ENCODE measurements at places on chromosomes 12 and 14. TPM values are rescaled to one million over a fixed set of nuclear protein-coding genes. Genes with fewer than 3 reads are reported as not detected.

GRCh38 chr12:2689393-2689792, 105.4 kb upstream of the FKBP4 start:
- no peak for DNase-seq

DNA sequence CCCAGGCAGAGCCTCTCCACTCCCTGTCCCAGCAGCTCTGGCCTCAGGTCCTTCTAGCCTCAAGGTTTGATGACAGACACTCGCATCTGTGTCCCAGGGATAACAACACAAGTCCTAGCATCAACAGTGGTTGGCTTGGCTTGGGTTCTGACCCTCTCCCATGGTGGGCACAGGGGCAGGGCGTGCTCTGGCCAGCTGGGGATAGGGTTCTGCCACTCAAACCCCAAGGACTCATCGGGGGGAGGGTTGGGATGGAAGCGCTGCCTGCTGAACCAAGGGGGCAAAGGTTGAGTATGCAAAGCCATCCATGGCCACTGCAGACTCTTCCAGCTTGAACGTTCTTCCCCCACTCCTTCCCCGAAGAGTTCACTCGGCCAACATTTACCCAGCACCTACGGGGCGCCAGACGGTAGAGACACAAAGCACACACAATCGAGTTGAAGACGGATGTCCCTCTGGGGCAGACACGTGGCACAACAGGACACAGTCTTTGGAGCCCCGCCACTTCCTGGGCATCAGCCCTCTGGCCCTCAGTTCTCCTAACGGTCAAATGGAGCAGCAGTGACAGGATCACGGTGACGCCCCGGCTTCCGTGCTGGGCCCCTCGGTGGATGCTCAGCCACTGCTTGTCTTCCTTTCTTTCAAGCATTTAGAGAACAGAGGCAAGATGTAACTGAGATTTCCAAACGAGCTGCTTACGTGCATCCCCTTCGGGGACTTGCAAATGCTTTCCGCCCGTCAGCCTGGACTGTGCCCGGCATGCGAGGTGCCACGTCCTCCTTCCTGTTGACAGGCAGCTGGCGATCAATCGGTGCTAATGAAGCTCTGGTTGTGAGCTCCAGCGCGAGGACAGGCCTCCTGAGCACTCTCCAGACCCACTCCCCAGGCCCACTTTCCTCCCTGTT, 42.6 kb downstream of the DLK1 start:
- no peak for DNase-seq

RTL1 gene
- not detected for total RNA-seq

DNA sequence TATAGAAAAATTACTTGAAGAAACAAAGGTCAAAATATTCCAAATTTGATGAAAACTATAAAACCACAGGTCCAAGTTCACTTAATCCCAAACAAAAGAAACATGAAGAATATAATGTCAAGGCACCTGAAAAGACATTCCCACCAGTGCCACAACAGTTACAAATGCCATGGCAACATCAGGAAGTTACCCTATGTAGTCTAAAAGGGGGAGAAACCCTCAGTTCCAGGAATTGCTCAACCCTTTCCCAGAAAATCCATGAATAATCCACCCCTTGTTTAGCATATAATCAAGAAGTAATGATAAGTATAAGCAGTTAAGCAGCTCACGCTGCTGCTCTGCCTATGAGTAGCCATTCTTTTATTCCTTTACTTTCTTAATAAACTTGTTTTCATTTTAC, 3.8 kb upstream of the ACTR10 start:
- no peak for DNase-seq

RDH12 gene
- total RNA-seq: not detected

DNA sequence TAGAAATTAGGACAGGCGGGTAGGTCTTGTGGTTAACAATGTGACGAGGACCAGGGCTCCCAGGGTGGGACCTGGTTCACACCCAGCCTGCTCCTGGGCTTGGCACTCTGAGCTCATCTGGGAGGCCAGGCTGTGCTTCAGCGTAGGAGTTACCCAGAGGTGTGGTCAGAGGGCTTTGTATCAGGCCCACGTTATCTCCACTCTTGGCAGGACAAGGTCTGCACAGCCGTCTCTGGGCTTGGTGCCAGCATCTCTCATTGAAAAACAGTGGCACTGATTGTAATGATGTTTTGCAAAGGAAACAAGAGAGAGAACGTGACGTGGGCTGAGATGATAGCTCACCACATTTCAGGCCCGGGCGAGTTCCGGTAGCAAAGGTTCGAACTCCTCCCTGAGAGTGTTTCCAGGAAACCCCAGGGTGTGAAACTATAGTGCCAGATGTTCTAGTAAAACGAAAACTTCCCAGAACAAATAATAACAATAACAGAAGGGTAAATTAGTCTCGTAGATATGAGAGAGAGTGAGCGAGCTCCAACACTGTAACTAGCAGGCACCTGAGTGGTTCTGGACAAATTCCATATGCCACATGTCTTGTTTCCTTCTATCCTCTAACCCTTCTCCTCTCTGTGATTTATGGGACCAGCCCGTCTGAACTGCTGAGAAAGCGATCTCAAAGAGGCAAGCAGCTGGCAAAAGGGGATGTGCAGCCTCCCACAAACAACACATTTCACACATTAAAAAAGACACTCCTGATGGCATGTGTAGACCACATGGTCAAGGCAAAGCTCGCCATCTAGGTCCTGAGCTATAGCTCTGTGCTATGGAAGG, 227.3 kb downstream of the KTN1 start:
- peak; percentile 97 for DNase-seq

DNA sequence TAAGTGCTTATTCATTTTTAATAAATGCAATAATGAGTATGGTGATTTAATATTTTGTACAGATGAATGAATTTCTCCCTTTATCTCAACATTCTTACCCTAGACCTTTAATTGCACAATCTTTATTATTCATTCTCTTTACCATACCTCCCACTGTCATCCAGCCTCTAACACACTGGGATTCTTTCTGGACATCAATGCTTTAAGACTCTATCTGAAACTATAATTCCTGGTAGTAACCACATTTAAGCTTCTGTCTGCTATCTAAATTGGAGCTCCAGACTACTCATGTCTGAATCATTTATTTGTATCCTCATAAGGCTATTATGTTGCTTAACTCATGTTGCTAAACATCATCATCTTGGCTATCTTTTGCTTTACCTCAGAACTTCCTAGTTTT, 270.2 kb downstream of the ALG10B start:
- DNase-seq: no peak

- DNase-seq: no peak
Observed at GRCh38 chr12:103712216-103712615, 125.1 kb downstream of the STAB2 start.

ACOT6 gene
- not detected for total RNA-seq

DNA sequence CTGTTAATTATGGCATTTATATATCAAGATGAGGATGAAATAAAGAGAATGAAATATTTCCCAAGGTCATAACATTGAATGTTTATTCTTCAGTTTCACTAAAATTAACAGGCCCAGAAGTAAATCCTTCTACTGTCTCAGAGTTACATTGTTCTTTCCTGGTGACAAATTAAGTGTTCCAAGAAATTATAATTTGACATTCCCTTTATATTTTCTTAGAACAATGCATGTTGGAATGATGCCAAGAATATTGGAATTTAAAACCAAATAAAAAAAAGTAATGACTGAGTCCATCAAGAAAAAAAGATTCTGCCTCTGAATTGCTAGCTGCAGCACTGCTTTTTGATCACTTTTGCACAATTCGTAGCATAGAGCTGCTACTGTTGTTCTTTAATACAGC, 152.1 kb downstream of the METTL25 start:
- DNase-seq: no peak

- peak; percentile 69 for DNase-seq
Observed at GRCh38 chr14:105087963-105088811, 23.0 kb upstream of the GPR132 start.

DNA sequence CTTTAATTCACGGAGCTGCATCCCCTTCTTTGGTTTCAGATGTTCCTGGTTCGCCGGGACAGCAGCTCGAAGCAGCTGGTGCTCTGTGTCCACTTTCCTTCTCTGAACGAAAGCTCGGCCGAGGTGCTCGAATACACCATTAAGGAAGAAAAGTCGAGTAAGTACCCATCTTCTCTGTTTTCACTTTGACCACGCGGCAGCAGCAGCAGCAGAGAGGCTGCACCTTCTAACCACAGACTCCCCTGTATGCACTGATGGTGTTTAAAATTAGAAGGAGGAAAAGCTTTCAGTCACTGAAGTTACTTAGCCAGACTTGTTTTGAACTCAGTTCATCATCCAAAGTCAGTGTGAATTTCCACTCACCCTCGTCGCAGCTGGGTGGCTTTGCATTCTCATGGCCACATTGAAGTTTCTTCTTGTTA, 63.8 kb downstream of the RIN3 start:
- no peak for DNase-seq

DNA sequence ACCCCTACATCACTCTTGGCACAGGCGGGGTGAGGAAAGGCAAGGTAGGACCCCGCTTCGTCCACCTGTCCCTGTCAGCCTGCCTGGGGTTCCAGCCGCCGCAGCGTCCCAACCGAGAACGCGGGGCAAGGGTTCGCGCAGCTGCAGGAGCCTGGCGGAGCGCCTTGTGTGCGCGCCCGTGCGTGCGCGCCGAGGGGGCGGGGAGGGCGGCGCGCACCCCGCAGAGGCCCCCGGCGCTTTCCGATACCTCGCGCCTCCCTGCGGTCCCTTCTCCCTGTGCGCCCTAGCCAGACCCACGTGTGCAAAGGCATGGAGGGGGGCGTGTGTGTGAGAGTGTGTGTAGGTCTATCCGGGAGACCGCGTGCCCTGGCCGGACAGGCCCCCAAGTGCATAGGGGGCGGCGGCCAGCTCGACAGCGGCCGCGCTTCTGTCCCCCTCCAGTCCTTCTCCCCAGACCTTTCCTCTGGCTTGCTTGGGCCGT, 122.4 kb downstream of the TSPAN9 start:
- DNase-seq: peak; percentile 8

GRCh38 chr14:74347097-74347794, 1.0 kb upstream of the VRTN start:
- DNase-seq: no peak

TIGAR gene
- 11.5 TPM for total RNA-seq

EID3 gene
- total RNA-seq: 14.9 TPM

GRCh38 chr14:31926123-31926522, 151.0 kb upstream of the ARHGAP5 start:
- peak; percentile 55 for DNase-seq

TRMT61A gene
- 9.2 TPM for total RNA-seq

TESPA1 gene
- total RNA-seq: not detected

FAM186B gene
- total RNA-seq: 2.7 TPM

- no peak for DNase-seq
Observed at GRCh38 chr12:45779936-45780335, 50.4 kb downstream of the ARID2 start.

GPR65 gene
- not detected for total RNA-seq

TGFB3 gene
- total RNA-seq: 9.9 TPM

DNA sequence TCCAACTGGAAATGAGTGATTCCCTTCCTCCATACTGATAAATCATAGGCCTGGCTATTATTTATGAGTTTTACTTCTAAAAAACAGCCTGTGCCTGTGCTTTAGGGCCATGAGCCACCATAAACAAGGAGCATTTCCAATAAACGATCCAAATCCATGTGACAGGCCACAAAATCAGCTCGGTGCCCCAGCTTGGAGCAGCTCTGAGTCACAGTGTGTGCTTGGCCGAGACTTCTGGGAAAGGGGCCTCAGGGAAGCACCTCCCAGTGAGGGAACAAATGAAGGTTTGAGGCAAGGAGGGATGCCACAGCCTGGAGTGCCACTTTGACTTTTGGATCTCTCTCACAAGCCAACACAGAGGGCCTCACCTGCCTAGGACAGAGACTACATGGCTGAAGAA, 190.4 kb downstream of the NTF3 start:
- DNase-seq: no peak

HDAC7 gene
- 78.8 TPM for total RNA-seq

DNA sequence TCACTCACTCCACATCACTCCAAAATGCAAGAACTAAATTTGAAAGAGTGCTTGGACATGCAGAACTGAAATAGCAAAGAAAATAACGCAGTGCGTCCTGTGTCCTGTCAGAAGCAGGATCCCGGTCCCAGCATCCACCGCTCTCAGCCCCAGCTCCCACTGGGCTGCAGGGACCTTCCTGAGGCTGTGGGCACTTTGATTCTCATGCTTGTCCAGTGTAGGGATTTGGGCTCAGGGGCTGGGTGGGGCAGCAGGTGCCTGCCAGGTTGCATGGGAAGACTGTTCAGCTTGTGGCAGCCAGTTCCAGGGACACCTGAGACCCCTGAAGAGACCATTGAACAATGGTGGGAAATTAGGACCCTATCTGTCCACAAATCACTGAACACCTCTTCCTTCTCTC, 140.0 kb upstream of the FKBP4 start:
- DNase-seq: no peak

- no peak for DNase-seq
Observed at GRCh38 chr12:20751046-20751445, 55.9 kb downstream of the SLCO1C1 start.

DNA sequence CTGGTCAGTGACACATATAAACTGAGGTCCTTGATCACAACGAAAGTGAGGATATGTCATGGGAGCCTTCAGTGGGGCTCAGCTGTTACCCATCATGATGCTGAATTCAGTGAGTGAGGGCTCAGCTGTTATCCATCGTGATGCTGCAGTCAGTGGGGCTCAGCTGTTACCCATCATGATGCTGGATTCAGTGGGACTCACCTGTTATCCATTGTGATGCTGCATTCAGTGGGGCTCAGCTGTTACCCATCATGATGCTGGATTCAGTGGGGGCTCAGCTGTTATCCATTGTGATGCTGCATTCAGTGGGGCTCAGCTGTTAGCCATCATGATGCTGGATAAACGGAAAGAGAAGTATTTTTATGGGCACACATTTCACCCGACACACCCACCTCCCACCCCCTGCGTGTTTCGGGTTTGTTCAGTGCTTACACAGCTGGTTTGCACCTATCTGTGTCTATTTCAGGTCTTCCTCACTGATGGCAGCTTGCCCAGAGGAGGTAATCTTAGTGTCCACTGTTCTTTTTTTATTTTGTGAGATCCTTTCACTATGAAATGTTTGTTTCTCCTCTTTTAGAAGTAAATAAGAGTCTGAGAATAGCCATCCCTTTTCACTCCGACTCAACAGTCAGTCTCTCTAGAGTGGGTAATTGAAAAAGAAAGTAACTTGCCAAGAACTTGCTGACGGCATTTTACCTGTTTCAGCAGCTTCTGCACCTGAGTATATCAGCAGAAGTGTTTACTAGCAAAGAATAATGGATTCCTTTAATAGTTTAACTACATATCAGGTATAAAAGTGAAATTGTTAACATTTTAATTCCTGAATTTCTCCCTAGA, 183.0 kb downstream of the ERC1 start:
- DNase-seq: no peak

CIDEB gene
- 4.2 TPM for total RNA-seq

PTGDR gene
- 1.8 TPM for total RNA-seq

- DNase-seq: no peak
Observed at GRCh38 chr14:77011245-77011644, 17.3 kb downstream of the IRF2BPL start.

GRCh38 chr12:130746546-130746945, 30.4 kb upstream of the RIMBP2 start:
- no peak for DNase-seq

GRCh38 chr14:32984241-32984930, 45.7 kb downstream of the NPAS3 start:
- no peak for DNase-seq

GRCh38 chr12:27081668-27082111, 688 bp downstream of the C12orf71 start:
- peak; percentile 32 for DNase-seq

All from fibroblast of the aortic adventitia (primary cell).